ENCODE measurements at places on chromosomes 2 and 18. TPM values are rescaled to one million over a fixed set of nuclear protein-coding genes. Genes with fewer than 3 reads are reported as not detected.

Gene PAX8
- 0.16 TPM for total RNA-seq

Gene RFX8
- total RNA-seq, result 1.5 TPM

Gene ATF2
- total RNA-seq, result 56.2 TPM

Gene RTP5
- 0.50 TPM for total RNA-seq

Gene LTBP1
- 34.1 TPM for total RNA-seq

Gene UCN
- total RNA-seq, result 0.59 TPM

Gene ABHD1
- total RNA-seq, result 0.19 TPM

Gene AKAIN1
- not detected for total RNA-seq

Gene TLX2
- 0.21 TPM for total RNA-seq

- H3K27ac ChIP-seq, result no peak overlapping the region
- H3K4me3 ChIP-seq, result no peak overlapping the region
- DNase-seq, result no peak
- H3K27me3 ChIP-seq, result no peaks in the 10 kb centered on the region
- no peaks in the 10 kb centered on the region for H3K4me1 ChIP-seq
These were observed 944.6 kb upstream of the LRRTM1 start for GRCh38 chr2:81249152-81249551.

DNA sequence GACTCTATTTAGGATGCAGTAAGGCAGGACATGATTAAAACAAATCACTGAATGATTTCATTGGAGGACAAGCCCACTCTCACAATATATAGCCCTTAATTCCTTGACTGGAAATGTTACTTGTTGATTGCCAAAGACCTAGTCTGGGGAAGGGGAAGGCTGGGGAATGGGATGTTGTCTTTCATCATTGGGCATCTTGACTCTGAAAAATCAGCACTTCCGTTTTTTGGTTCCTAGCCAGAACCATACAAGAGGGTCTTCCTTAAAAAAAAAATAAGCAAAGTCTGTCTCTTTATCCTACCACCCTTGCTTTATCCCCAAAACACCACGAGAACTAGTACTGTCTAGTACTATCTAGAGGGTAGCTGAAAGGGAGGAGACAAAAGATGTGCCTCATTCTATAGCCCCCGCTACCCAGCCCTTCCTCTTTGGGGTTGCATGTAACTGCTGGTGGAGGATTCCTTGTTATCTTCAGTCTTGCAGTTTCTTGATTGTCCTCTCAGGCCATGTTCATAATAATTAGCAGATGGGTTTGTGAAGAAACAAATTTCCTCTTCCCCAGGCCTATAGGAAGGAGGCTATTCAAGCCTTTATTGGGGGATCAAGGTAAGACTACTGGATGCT lies 55.8 kb downstream of the NEMP2 start:
- no peak overlapping the region for H3K27ac ChIP-seq
- H3K4me3 ChIP-seq, result no peak overlapping the region
- H3K4me1 ChIP-seq, result no peaks in the 10 kb centered on the region
- no peak for DNase-seq
- H3K36me3 ChIP-seq, result no peaks in the 10 kb centered on the region

DNA sequence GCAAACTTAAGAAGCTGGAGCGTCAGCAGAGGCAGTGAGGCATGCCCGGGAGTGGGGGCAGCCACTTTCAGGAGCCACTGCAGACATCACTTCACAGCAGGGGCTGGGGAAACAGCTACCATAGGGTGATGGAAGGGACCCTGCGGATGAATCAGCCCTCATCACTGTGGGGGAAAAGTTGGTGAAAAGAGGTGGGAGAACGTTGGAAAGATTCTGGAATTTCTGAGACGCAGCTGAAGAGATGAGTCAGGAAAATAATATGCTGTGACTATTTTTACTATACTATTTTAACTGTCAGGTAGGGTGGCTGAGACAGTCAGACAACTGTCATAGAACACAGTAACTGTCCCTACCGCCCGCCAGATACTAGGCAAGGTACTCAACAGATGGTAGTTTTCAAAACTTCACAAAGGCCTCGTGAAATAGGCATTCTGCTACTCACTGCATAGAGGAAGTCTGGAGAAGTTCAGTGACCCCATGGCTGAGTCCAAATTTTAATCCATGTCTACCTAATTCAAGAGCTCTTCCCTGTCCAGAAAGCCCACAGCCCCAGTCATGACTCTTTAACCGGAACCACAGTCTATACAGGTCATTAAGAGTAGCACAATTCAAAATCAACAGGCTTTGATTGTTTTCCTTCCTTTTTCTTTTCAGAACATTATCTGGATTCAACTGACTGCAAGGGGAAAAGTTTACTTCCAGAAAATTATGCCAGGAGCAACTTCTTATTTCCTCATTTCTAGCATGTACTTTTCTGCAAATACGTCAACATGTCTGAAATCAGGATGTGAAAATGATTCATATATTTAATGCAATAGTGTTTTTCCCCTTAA lies 39.3 kb upstream of the EPB41L3 start:
- H3K36me3 ChIP-seq, result no peaks in the 10 kb centered on the region
- DNase-seq, result no peak

GRCh38 chr2:145184741-145185651 lies 665.1 kb upstream of the ZEB2 start:
- H3K27ac ChIP-seq, result no peak overlapping the region
- H3K36me3 ChIP-seq, result no peaks in the 10 kb centered on the region
- no peaks in the 10 kb centered on the region for H3K4me1 ChIP-seq
- no peaks in the 10 kb centered on the region for H3K27me3 ChIP-seq

GRCh38 chr18:32831781-32832180 lies 59.0 kb upstream of the KLHL14 start:
- H3K36me3 ChIP-seq, result no peaks in the 10 kb centered on the region
- H3K27me3 ChIP-seq, result no peaks in the 10 kb centered on the region
- no peak overlapping the region for H3K27ac ChIP-seq
- DNase-seq, result no peak
- H3K4me1 ChIP-seq, result no peaks in the 10 kb centered on the region

GRCh38 chr2:173708806-173709205 lies 256.4 kb downstream of the SP3 start:
- no peak for DNase-seq
- H3K27me3 ChIP-seq, result no peaks in the 10 kb centered on the region
- 0 out of 2 replicates have a peak, but pooled peaks cover 3% of the 10 kb centered on the region for H3K4me1 ChIP-seq
- H3K4me3 ChIP-seq, result no peak overlapping the region
- H3K27ac ChIP-seq, result no peak overlapping the region
- no peaks in the 10 kb centered on the region for H3K36me3 ChIP-seq

DNA sequence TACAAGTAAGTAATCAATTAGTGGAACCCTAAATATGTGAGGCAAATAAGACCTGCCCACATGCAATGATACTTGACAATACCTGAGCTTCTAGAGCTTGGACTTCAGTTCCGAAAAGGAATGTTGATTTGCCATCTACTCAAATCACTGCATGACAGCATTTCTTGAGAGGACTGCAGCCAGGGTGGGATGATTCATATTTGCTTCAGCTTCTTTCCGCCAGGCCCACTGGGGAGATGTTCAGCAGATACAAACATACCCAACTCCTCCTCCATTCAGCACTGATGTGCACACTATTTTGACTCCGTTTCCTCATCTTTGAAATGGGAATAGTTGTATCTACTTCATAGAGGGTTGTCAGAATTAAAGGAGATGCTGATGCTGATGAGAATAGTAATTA lies 28.8 kb upstream of the TMEM177 start:
- no peak for DNase-seq
- H3K36me3 ChIP-seq, result no peaks in the 10 kb centered on the region
- H3K4me3 ChIP-seq, result no peak overlapping the region

DNA sequence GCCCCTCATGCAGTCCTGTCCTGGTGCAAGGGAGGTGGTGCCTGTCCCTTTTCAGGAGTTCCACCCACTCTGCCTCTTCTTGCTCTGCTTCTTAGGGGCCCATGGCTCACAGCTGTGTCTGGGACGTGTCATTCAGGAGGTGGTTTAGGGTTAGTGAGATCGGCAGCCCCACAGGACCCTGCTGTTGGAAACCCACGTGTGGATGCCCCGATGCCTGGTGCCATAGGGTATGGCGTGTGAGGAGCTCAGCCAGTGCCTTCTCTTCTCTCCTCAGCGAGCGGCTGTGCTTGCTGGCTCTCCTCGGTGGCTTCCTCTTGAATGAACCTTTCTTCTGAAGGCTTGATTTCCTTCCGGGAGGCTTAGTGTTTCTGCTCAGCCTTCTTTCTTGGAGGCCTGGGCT lies 55.2 kb downstream of the LDLRAD4 start:
- H3K4me1 ChIP-seq, result no peaks in the 10 kb centered on the region
- no peak overlapping the region for H3K4me3 ChIP-seq
- no peak overlapping the region for H3K27ac ChIP-seq
- no peak for DNase-seq
- H3K36me3 ChIP-seq, result no peaks in the 10 kb centered on the region

DNA sequence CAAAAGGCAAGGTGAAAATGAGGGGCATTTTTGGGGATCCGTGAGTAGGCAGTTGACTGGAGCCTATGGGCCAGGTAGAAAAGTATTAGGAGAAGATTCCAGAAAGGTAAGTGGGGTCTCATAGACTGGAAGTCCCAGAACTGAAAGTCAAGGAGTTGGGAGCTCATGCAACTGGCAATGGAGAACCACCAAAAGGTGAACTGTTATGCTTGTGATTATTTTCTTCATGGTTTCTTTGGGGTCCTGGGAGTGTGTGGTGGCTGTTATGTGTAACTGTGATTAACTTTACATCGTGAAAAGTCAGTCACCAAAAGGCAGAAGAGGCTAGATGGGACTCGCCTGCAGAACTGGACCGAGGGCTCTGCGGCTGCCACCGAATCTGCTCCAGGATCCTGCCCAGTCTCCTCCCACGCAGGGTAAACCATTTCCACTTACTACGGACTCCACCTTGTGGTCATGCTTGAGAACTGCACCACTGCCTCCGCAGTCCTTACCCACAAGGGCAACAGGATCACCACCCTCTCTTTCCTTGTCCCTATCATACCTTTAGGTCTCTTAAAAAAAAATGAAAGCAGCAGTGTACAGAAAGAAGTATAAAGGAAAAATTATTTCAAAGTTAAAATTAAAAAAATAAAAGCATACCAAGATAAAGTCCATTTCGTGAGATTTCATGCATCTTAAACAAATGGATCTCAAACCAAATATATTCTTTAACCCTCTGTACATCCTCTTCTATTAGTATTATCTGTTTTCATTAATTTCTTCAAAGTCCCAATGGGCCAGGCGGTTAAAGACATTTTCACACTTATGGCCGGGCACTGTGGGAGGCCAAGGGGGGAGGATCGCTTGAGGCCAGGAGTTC lies 15.6 kb upstream of the CEP68 start:
- no peaks in the 10 kb centered on the region for H3K4me1 ChIP-seq
- peaks cover 13% of the 10 kb centered on the region for H3K36me3 ChIP-seq

DNA sequence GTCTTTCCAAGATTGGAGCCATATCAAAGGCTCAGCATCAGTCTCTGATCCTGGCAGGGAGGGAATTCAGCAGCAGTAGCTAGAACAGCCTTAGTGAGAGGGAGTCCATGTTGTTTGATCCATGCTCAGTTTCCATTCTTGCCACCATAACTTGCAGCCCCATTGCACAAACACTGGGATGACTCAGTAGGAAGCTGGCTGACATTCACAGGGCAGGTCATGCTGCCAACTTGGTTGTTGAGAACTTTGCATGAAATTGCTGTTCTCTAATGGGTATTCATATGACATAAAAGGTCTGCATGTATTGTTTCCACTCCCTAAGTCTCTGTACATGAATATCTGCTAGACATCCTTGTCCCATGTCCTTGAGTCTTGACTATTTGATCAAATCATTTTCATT lies 29.9 kb upstream of the STAT4 start:
- no peaks in the 10 kb centered on the region for H3K27me3 ChIP-seq
- H3K36me3 ChIP-seq, result no peaks in the 10 kb centered on the region
- DNase-seq, result no peak
- H3K4me3 ChIP-seq, result no peak overlapping the region
- no peaks in the 10 kb centered on the region for H3K4me1 ChIP-seq

- DNase-seq, result no peak
- no peaks in the 10 kb centered on the region for H3K36me3 ChIP-seq
- H3K27me3 ChIP-seq, result no peaks in the 10 kb centered on the region
- no peak overlapping the region for H3K27ac ChIP-seq
These were observed 74.4 kb downstream of the MAP4K4 start for GRCh38 chr2:101771910-101772321.

GRCh38 chr2:237982039-237982725 lies 15.4 kb downstream of the UBE2F start:
- H3K27me3 ChIP-seq, result no peaks in the 10 kb centered on the region
- no peaks in the 10 kb centered on the region for H3K36me3 ChIP-seq

DNA sequence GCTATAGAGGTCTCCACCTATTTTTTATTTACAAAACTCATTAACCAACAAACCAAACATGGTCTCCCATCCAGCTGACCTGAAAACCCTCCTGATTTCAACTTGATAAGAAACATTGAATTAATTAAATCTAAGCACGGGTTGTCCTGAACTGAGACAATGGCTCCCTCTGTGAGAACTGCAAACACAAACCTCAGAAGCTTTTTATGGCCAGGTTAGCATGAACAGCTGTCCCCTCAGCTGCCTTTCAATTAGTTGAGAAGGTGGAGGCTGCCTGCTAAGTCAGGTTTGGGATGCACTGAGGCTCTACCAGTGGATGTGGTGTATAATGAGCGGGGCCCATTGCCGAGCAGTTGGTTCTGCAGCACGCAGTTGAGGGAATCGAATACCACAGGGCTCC lies 258.5 kb upstream of the DDX18 start:
- no peak for DNase-seq
- H3K27ac ChIP-seq, result no peak overlapping the region
- H3K4me1 ChIP-seq, result peaks cover 28% of the 10 kb centered on the region
- no peaks in the 10 kb centered on the region for H3K27me3 ChIP-seq
- H3K36me3 ChIP-seq, result no peaks in the 10 kb centered on the region
- no peak overlapping the region for H3K4me3 ChIP-seq

- no peak for DNase-seq
- H3K27me3 ChIP-seq, result no peaks in the 10 kb centered on the region
- H3K4me1 ChIP-seq, result no peaks in the 10 kb centered on the region
- no peak overlapping the region for H3K27ac ChIP-seq
- no peak overlapping the region for H3K4me3 ChIP-seq
- no peaks in the 10 kb centered on the region for H3K36me3 ChIP-seq
These were observed 62.1 kb downstream of the C18orf63 start for GRCh38 chr18:74377776-74378175.

GRCh38 chr2:203583701-203584100 lies 48.6 kb upstream of the RAPH1 start:
- DNase-seq, result no peak
- H3K27ac ChIP-seq, result no peak overlapping the region
- no peaks in the 10 kb centered on the region for H3K27me3 ChIP-seq
- peaks cover 25% of the 10 kb centered on the region for H3K4me1 ChIP-seq
- no peaks in the 10 kb centered on the region for H3K36me3 ChIP-seq

DNA sequence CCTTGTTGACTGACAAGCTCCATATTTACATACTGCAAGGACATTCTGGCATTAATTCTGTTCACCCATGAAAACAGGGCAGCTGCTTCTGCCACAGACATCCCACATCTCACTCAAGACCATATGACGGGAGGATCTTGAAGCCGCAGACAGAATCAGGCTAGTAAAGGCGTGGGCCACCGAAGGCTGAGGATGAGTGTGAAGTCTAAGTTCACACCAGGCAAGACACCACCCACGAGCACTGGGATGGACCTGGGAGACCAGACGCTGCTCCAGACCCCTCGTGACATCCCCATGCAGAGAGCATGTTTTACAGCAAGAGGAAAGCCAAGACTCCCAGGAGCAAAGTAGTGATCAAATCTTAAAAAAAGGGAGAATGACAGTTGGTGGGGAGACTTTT lies 3.2 kb downstream of the FHL2 start:
- H3K4me3 ChIP-seq, result no peak overlapping the region
- no peak for DNase-seq
- no peak overlapping the region for H3K27ac ChIP-seq
- peaks cover 26% of the 10 kb centered on the region for H3K27me3 ChIP-seq
- H3K36me3 ChIP-seq, result no peaks in the 10 kb centered on the region
